ENCODE measurements at places on chromosomes 1 and 21.

GRCh38 chr1:68493193-68493592 lies 3.7 kb downstream of the DEPDC1 start:
- no peak for DNase-seq

- peak; percentile 99 for DNase-seq
These were observed 1.2 kb downstream of the S100A10 start for GRCh38 chr1:151992303-151993083.

DNA sequence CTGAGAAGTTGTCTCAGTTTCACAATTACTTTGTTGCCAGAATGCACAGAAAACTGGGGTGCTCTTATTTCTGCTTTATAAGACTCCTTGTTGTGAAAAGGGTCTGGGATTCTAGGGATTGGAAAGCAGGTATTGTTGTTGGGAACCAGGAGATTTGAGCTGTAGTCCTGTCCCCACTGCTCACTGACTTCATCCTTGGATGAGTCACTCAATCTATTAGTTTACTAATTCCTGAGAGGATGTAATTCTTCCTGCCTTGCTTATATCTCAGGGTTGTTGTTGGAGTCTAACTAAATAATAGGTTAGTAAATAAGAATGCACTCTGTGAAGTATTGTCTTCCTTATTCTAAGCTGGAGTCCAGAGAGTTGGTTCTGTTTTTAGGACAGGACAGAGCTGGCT lies 172.5 kb upstream of the GALNT2 start:
- DNase-seq, result no peak

GRCh38 chr1:89635825-89636815 lies 3.2 kb downstream of the LRRC8C start:
- peak; percentile 76 for DNase-seq

DNA sequence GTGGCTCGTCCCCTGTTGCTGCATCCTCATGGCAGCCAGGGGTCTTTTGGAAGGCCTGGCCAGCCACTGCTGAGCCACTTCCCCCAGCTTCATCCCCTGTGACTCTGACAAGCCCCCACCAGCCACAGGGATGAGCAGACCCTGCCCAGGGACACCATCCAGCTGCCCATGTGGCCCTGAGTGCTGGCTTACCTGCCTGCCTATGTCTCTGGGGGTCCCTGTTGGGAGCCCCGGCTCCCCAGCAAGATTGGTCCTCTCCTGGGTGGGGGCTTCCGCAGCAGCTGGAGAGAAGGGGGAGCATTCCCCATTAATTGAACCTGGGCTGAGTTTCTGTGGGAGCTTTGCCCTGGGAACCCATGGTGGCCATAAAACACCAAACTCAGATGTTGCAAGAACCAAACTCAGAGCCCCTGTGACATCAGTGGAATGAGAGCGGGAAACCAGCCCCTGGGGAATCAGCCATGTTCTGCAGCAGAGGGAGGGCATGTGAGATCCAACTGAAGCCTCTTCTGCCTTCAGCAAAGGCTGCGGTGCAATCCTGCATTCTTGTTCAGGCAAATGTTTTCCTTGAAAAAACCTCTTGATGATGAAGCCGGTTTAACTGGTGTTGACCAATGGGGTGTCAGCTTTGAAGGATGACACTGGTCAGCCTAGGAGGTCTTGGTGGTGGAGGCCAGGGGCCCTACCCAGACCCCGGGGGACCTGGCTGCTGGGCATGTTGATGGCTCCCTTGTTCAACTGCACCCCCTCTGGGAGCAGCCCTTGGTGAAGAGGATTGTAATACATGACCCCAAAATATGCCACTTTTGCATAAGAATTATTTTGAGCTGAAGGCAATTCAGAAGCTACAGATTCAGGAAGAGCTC lies 28.3 kb upstream of the COL18A1 start:
- DNase-seq, result no peak

DNA sequence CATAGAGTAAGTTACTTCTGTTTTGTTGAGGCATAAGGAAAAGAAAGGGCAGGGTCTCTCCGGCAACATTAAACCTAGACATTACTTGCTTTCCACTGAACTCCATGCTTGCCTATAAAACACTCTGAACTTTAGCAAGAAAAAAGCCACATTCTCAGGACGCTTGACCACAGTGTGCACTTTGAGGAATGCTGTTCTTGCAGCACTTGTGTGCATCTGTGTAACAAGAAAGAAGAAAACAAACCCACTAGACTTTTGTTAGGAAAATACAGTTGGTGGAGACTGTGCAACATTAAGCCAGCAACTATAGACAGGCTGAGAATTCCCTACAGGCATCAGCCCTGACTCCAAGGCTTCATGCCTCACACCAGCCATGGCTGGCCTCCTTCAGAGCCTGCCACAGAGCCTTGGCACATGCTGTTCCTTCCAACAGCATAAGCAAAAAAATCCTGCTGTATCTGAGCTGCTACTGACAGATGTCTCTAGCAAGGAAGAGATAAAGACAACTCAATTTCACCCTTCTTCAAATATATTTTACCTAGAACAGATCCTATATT lies 5.8 kb downstream of the PDZK1 start:
- no peak for DNase-seq

- no peak for DNase-seq
These were observed 116.1 kb downstream of the DENND1B start for GRCh38 chr1:197659171-197659570.

- no peak for DNase-seq
These were observed 301.2 kb upstream of the SPAG17 start for GRCh38 chr1:118486199-118486598.

DNA sequence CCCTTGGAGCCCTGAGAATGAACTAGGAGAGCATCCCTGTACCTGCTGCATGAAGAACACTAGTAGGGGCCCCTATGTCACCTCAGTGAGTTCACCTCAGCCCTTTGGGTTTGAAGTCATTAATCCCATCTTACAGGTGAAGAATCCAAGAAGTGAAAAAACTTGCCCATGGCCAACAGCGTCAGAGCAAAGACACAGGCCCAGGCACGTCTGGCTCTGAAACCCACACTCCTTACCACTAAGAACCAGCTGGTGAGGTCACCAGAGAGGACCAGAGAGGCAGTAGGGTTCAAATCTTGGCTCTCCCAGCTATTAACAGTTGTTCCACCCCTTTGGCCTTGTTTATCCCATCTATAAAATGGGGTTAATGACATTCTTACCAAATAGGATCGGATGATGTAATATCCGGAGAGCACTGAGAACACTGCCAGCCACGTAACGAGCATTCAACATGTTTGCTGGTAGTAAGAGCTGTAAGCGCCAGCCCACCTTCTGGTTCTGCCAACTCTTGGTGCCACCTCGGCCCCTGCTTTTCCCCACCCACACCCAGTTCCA lies 8.8 kb downstream of the MATN1 start:
- DNase-seq, result no peak

DNA sequence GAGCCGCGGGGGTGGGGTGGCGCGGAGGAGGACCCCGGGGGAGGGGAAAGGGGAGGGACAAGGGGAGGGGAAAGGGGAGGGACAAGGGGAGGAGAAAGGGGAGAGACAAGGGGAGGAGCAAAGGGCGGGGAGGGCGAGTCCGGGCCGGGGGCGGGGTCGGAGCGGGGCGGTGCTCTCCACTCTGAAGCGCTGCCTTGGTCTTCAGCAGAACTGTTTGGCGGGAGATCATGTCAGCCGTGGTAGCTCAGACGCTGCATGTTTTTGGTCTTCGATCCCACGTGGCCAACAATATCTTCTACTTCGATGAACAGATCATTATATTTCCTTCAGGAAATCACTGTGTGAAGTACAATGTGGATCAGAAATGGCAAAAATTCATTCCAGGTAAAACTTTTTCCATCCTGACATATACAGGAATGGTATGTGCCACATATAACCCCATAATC lies 420 bp downstream of the CFAP57 start:
- DNase-seq, result peak; percentile 25

DNA sequence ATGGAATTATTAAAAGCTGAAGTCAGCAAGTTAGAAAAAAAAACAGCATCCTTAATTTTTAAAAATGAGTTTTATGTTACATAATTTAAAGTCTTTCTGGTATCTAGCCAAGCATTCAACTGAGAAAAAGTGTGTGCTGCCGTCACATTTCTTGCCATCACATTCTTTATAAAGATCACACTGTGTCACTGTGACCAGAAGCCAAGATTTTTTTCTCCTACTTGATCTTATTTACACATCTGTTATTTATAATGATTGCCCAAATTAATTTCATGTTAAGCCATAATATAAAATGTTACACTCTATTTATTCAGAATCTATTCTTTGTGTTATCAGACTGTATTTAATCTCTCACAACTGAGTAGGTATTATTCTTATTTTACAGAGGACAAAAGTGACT lies 1603.7 kb downstream of the PLA2G4A start:
- DNase-seq, result no peak

DNA sequence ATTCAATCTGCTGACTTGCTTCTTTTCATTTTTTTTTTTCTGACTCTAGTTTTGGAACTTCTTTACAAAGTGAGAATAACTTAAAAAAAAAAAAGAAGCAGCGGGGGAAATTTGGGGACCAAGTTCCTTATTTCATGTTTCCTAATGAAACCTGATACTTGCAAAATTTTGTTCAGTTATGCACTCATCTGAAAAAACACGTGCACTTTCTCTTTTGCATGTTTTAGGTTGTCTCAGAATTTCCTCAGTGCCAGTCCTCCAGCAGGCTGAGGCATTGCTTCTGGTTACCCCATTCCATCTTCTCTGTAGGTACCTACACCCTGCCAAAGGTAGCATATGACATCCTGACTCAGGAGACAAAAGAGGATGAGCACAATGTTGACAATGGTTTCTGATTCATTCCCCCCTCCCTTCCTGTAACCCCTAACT lies 299.7 kb downstream of the GRIK1 start:
- no peak for DNase-seq

- no peak for DNase-seq
These were observed 154.4 kb downstream of the PLPP3 start for GRCh38 chr1:56424744-56425493.

- no peak for DNase-seq
These were observed 10.1 kb downstream of the EXTL1 start for GRCh38 chr1:26031611-26032220.

DNA sequence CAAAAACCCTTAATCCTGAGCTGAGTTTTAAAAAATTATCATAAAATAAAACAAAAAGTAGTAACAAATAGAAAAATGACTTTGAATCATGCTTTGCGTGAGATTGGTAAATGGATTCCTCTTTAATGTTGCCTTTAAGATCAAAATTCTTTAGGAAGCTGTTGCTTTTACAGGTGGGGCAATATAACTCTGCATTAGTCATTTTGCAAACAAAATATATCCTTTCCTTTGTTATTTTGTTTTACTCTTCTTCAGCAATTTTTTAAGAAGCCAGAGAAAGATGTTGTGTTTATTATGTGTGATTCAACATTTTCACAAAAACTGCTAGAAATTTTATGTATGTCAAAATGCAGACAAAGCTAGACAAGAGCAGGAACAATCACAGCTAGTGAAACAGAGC lies 50.0 kb downstream of the MARK1 start:
- no peak for DNase-seq

DNA sequence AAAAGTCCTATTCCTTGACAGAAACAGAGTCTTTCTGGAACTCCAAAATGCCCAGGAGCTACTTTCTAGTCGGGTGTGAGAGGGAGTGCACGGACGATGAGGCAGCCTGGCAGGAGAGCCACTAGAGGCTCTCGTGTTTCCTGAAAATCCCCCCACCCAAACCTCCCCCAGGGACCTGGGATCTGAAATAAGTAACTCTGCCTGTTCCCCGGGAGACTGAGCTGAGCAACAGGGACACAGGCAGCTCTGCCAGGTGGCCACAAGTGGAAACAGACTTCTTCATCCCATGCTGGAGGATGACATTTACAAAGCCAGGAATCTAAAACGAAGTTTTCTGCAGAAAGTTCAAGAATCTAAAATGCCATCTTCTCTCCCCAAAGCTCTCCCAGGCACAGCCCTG lies 77.1 kb downstream of the ITPKB start:
- DNase-seq, result no peak

GRCh38 chr1:157136133-157136532 lies 2.1 kb downstream of the ETV3 start:
- DNase-seq, result no peak

DNA sequence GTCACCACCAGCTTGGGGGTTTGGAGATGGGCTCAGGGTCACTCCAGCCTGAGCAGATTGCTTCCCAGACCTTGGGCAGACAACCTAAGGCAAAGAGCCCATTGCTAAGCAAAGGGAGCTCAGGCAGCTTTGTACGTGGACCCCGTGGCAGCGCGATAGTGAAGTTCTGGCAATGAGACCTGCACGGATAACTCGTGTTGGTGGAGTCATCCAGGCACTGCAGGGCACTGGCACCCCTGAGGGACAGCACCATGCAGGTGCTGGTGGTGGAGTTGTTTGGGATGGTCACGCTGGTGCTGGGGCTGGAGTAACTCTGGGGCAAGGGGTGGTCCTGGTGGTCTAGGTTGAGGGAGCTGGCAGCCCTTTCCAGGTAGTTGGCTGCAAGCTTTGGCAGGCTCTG lies 13.6 kb upstream of the HSPG2 start:
- no peak for DNase-seq

DNA sequence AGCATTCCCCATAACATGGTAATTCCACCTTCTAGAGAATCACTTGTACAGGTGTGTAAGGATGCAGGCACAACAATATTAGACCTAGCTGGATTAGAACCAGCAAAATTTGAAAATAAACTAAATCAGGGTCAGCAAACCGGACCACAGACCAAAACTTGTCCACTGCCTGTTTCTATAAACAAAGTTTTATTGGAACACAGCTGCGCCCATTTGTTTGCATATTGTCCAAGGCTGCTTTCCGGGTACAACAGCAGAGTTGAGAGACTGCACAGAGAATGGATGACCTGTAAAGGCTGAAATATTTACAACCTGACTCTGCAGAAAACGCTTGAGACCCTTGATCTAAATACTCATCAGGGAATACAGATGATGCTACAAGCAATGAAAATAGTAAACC lies 73.6 kb upstream of the SLC45A1 start:
- DNase-seq, result no peak

- DNase-seq, result no peak
These were observed 536.3 kb downstream of the PTPRU start for GRCh38 chr1:29772584-29773100.

DNA sequence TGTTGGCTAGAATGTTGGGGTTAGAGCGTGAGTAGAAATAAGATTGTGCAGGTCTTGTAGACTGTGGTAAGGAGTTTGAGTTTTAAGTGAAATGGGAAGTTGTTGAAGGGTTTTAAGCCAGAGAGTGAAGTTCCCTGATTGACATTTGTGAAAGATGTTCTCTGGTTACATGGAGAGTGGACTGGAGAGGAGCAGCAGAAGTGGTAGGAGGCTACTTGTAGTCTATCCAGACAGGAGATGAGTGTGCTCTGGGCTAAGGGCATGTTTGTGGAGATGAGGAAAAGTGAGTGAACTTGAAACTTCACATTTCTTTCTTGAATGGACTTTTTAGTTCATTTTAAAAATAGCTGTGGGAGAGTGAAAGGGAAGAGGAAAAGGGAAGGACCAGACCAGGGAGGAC lies 37.0 kb downstream of the F3 start:
- DNase-seq, result no peak

- no peak for DNase-seq
These were observed 144.5 kb upstream of the KCNJ15 start for GRCh38 chr21:38112219-38112789.

GRCh38 chr1:219566951-219567947 lies 45.7 kb downstream of the ZC3H11B start:
- peak; percentile 30 for DNase-seq

GRCh38 chr1:111743679-111744101 lies 4.5 kb upstream of the INKA2 start:
- no peak for DNase-seq

Measured in Panc1 (cell line).